H7 (cell line): ENCODE measurements at places on chromosomes 3 and 15. TPM values are rescaled to one million over a fixed set of nuclear protein-coding genes. Genes with fewer than 3 reads are reported as not detected.

DNA sequence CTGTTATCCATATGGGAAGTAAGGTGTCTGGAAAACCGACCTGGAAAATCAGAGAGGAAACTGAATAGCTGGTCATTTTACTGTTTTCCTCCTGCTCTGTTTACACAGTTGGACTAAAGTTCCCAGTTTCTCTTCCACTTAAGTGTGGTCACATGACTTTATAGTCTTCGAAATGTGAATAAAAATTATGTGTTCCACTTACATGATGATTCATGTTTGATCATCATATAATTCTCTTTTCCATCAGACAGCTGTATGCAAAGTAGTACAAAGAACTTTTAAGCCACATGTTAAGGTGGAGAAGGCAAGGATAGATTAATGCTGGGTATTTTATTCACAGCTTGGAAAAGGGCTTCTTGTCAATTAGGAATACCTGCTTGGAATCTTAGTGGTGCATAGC, 525.5 kb upstream of the BCHE start:
- DNase-seq, result no peak

DNA sequence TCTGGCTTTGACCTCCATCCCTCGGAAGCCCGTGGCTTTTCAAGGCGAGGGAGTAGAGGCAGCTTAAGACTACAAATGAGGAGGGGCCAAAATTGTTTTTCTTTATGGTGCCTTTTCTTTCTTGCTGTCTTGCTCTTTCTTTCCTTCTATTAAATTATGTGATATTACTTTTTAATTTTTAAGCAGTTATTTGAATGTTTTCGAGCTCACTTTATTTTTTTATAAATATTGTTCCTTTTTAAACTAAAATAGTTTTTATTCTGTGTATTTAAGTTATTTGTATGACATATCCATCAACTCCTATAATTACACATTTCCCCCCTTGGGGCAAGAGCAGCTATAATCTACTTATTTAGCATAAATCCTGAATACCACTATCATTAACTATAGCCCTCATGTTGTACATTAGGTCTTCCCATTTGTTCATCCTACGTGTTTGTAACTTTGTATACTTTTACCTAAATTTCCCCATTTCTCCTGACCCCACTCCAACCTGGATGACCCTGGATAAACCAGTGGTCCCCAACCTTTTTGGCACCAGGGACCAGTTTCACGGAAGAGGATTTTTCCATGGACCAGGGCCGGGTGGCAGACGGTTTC, 622 bp upstream of the PLSCR1 start:
- DNase-seq, result no peak

GRCh38 chr3:160885791-160886286, 129.8 kb downstream of the PPM1L start:
- no peak for DNase-seq

DNA sequence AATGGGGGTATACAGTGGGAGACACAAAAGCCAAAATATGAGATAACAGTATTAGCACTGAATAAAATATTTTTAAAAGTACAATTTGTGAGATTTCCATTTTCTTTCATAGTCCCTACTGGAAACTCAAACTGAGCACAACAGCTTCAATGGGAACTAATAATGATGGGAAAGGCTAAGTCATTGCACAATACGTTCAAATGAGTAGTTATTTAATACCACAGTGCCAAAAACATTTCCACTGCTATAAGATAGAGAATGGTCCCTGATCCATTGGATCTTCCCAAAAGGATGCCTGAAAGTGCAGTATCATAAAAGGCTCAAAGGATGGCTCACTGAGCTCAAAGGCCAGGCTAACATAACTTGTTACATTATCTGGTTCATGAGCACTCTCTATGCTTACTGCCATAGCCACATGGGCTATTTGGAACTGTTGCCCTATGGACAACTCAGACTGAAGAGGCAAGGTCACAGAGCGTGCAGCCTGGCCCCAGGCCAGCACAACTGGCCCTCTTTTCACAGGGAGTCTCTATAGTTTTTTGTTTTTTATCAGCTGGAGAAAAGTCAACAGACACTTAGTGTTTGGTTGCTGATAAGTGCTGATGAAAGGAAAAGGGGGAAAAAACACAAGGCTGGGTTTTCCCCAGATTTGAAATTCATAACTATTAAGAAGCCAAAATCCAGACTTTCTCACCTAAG, 54.1 kb upstream of the PPIB start:
- no peak for DNase-seq

DNA sequence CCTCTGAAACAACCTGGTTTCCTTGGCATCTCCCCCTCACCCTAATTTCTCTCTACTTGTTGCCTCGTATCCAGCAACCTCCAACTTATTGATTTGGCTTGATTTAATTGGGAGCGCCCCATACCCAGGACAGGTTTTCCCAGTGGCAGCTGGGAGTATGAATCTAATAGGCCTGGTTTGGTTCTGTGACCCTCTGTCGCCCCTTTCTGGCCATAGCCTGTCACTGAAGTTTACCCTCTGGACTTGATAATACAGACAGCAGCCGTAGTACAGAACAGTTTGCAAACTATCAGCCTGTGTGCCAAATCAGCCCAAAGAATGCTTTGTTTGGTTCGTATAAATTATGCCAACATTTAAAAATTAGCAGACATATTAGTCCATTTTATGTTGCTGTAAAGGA, 525.1 kb upstream of the GOLIM4 start:
- peak; percentile 9 for DNase-seq

DNA sequence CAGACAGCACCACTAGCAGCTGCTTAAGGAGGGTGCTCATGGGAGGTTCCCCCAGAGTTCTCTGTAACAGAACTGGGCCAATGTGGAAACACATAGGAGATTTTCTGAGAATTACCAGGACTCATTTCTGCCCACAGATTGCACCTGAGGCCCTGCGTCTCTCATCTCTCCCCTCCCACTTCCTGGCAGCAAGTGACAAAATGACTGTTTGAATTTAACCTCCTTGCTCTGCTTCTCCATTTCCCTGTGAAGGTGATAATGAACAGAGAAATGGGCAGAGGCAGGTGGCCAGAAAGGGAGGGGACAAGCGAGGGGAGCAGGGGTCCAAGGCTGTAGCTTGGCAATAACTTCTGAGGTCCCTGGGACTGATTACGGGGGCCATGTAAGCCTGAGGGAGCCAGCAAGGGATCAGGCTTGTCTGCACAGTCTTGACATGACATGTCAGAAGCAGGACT, 8.0 kb downstream of the EPHB1 start:
- DNase-seq, result no peak

PRKCD gene
- 2.9 and 3.1 TPM in 2 replicates for total RNA-seq
